Cerebellum (tissue), 4 donors: ENCODE measurements at places on chromosomes 2 and 18.

DNA sequence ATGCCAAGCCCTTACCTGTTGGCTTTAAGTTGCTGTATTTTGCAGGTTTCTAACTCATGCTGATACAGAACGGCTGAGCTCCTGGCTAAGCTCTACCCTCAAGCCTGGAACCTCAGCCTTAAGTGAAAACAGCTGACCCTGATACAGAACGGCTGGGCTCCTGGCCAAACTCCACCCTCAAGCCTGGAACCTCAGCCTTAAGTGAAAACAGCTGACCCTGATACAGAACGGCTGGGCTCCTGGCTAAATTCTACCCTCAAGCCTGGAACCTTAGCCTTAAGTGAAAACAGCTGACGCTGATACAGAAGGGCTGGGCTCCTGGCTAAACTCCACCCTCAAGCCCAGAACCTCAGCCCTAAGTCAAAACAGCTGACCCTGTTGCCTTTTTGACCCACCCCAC lies 17.6 kb upstream of the DNER start:
- DNase-seq: no peak

GRCh38 chr2:226690461-226691024 lies 109.1 kb downstream of the IRS1 start:
- DNase-seq: no peak

DNA sequence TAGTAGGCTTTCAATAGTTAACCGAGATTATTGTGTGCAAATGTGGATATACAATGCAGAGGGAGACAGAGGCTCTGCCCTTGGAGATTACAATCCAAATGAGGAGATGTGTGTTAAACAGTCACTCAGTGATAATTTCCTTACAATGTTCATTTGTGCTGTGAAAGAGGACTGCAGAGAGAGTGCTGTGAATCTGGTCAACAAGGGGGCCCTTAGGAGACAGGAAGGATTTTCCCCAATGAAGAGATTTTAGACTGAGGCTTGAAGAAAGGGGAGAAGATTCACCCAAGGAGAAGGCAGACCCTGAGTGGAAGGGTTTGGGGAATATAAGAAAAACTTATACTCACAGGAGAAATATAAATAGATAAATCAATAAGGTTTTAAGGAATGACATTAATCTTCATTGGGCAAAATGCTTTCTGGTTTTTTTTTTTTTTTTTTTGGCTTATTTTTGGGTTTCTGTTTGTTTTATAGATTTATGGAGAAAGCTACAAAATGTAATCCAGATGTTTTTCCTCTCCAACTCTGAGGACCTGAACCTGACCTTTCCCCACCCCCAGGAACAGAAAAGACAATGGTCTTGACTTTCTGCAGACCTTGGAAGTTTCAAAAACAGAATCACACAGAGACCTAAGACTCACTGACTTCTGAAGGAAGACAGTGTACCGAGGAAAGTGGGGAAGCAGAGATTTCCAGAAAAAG lies 151.3 kb upstream of the SERPINE2 start:
- no peak for DNase-seq

DNA sequence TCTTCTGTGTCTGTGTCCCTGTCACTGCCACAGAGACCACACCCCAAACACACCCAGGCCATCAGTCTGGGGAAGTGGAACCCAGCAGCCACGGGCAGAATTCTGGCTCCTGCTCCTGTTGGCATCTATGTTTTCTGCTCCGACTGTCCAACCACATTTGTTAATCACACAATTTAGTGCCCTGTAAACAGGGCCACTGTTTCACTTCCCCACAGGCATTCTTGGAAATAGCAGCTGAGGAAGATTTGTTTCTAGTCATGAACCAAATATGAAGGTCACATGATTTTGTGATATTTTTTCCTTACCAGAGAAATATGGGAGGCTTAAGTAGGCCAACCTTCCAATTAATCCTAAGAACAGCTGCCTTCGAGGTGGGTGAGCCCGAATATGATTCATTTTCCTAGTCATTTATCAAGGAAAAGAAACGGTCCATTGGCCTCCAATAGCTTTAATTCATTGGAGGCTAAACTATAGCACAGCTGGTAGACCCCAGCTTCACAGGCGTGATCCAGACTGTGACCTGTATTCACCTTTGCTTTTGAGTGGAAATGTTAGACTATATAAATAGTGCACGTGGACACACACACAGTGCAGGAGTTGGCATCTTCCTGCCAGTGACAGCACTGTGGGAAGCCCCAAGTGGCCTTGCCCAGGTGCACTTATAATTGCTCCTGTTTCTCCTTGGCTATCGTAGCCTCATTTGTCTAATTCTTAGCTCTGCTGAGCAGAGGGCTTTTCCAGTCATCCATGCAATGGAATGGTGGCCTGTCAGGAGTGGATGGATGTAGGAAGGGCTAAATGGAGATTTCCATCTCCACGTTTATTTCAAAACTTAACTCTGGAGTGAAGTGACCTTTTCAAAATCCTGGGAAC lies 267.9 kb downstream of the LPIN1 start:
- no peak for DNase-seq

GRCh38 chr2:101823347-101823791 lies 125.9 kb downstream of the MAP4K4 start:
- no peak for DNase-seq

DNA sequence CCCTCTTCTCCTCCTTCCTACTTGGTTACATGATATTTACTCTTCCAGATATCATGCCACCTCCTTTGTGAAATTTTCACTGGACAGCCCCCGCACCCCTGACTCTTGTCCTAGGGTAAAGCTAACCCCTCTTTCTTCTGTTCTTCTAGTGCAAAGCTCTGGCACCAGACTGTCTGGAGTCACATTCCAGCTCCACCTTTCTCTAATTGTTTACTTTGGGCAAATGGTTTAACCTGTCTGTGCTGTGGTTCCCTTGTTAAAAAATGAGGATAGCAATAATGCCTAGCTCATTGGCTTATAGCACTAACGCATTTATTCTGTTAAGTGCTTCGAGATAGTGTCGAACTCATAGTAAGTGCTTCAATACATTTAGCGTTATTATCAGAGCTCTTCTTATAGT lies 306.2 kb downstream of the ALK start:
- no peak for DNase-seq

- no peak for DNase-seq
Measured at GRCh38 chr2:164824872-164825271, 16.8 kb downstream of the COBLL1 start.

DNA sequence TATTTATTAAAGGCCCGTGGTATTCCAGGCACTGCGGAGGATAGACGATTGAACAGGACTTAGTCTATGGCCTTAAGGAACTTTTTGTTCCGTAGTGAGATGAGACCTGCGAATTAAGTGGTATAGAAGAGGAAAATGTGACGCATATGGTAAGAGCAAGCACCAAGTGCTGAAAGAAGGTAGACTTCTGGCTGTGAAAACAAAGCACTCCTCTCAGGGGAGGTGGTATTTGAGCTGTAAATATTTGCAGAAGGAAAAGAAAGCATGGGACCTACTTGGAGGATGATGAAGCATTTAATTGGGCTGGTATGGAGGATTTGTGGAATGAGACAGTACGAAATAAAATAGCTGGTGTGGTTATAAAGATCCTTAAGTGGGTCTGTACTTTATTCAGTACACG lies 62.5 kb downstream of the GPR39 start:
- no peak for DNase-seq

- no peak for DNase-seq
Measured at GRCh38 chr2:105660489-105660888, 84.2 kb upstream of the NCK2 start.

DNA sequence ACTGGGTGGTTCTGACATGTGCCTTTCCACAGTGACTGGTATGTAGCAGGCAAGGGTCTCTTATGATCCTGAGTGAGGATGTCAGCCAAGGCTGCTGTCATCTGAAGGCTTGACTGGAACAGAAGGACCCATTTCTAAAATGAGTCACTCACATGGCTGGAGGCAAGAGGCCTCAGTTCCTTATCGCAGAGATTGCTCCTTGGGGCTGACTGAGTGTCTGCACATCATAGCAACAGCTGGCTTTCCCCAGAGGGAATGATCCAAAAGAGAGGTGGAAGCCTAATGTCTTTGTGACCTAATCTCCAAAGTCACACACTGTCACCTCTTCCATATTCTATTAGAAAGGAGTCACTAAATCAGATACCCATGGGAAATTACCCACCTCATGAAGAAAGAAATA lies 114.0 kb downstream of the NEDD4L start:
- no peak for DNase-seq

DNA sequence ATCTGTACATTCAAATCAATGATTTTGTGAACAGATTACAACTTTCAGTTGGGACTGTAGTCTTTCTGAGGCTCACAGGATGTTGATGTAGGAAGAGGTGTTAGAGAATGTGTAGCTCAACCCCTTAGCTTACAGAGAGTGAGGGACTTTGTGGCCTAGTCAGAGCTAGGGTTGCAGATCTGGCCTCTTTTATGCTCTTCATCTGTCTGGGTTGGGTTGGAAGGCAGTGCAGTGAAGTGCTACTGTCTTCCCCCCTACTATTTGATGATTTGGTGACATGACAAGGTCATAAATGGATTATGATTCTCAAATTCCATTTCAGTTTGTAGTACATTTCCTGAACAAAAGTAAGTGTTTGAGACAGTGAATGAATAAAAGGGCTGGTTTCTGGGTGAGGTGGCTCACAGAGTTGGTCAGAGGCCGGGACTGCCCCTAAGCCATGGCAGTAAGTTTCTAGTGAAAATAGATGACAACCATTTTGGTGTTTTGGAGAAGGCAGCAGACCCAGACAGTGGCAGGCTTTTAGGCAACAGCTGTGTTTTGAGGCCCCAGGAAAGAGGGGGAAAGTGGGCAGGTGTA lies 21.6 kb downstream of the MAP4K4 start:
- no peak for DNase-seq

DNA sequence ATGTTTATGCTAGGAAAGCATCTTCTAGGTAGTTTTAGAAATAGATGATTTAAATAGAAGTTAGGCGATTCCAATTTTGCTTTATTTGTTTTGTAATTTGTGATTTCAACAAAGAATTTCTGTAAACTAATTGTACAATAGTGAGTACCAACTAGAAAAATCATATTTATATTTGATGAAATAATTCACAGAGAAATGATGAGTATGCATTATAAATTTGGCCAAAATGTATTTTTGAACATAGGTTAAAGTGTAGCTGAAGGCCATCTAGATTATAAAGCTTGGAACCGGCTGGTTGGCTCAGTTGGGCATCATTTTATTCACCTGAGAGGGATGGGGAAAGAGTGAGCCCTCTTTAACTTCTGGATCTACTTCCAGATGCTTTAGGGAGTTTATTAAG lies 50.4 kb downstream of the GPD2 start:
- DNase-seq: no peak

DNA sequence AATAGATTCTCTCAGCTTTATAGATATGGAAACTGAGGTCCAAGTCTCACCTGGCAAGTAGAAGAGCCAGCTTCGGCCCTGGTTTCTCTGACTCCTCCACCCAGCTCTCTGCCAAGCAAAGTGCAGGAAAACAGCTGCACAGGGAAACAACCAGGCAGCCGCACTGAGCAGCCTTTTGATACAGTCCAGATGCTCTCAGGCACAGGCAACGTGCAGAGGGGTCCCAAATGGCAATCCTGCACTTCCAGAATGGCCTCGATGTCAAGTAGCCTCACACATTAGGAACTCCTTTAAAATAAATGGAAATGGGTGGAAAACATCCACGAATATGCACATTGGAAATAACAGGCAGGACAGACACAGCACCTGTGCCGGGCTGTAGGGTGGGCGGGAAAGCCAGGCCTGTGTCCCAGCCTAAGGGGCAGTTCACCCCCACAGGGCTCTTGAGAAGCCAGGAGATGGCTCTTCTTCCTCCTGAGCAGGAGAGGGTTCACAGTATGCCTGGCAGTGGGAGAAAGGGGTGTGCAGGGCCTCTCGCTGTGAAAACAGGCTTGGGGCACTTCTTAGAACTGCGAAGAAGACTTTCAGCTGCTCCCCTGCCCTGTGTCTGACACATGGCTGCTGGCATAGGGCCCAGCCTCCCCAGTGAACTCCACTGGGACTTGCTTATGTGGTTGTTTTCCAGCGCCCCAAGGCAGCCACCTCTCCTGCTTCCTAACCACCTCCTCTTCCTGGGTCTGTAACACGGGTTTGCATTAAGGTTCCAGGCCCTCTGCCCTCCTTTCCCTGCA lies 63.9 kb upstream of the TUBA3E start:
- no peak for DNase-seq

DNA sequence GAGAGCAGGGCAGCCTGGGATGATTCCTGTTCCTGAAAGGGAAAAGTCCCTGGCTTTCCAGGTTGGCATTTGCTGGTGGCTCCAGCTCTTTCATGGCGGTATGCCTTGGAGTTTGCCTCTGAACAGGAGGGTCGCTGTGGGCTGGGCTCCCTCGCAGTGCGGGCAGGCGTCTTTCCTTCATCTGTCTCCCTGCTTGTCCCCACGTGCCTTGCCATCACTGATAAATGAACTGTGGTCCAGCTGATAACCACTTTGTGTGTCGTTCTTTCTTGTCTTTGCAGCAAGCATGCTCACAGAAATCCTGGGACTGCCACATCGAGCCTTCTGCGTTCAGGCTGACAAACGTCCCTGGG lies 35.3 kb downstream of the SMIM21 start:
- DNase-seq: no peak

- no peak for DNase-seq
Measured at GRCh38 chr2:71712158-71712818, 258.9 kb downstream of the DYSF start.

GRCh38 chr18:34509879-34510586 lies 200.1 kb upstream of the DTNA start:
- no peak for DNase-seq
